Uterus (tissue), 4 donors: ENCODE measurements at places on chromosomes 4 and X. TPM values are rescaled to one million over a fixed set of nuclear protein-coding genes. Genes with fewer than 3 reads are reported as not detected.

Gene NPFFR2
- not detected for total RNA-seq

Gene SULT1E1
- not detected for total RNA-seq

Gene FREM3
- not detected for total RNA-seq

Gene MSL3
- 37.1 TPM for total RNA-seq

Gene SHROOM3
- 1.5 TPM for total RNA-seq

Gene PALLD
- 425 TPM for total RNA-seq

Gene PTCHD1
- total RNA-seq: 12.6 TPM

Gene NHSL2
- total RNA-seq: 9.8 TPM

Gene PAGE1
- total RNA-seq: not detected

Gene XAGE1A
- total RNA-seq: not detected

Gene AKAP4
- total RNA-seq: not detected

GRCh38 chr4:113614414-113614813 is 147.1 kb downstream of the CAMK2D start:
- H3K4me1 ChIP-seq: no peaks in the 10 kb centered on the region
- H3K4me3 ChIP-seq: no peak overlapping the region
- H3K36me3 ChIP-seq: no peaks in the 10 kb centered on the region
- no peak for DNase-seq

DNA sequence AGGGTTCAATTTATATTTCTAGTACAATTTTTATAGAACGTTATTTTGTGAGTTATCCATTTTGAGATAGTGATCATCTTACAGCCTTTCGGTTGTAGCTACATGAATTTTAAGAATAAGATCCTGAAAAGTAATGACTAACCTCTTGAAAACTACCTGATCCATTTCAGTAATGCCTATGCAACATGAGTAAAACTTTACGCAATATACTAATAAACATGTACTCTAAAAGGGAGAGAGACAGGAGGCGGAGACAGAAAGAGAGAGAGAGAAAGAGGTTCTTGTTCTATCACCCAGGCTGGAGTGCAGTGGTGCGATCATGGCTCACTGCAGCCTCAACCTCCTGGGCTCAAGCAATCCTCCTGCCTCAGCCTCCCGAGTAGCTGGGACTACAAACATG is 816.1 kb downstream of the CCSER1 start:
- no peaks in the 10 kb centered on the region for H3K36me3 ChIP-seq
- H3K27me3 ChIP-seq: no peaks in the 10 kb centered on the region
- no peak overlapping the region for H3K27ac ChIP-seq
- no peak overlapping the region for H3K4me3 ChIP-seq

DNA sequence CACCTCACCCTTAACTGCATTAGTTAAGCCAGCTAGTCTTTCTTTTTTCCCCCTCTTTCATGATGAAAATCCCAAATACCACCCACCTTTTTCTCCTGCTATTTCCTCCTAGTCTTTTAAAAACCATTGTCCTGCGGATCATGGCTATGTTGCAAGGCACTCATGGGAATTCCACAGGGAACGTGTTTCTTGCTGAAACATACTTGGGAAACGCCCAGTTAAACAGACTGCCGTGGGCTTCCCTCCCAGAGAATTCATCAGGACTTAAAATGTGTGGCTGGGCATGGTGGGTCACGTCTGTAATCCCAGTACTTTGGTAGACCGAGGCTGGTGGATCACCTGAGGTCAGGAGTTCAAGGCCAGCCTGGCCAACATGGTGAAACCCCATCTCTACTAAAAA is 32.2 kb downstream of the XG start:
- no peaks in the 10 kb centered on the region for H3K36me3 ChIP-seq
- no peaks in the 10 kb centered on the region for H3K4me1 ChIP-seq
- H3K27ac ChIP-seq: no peak overlapping the region
- no peak overlapping the region for H3K4me3 ChIP-seq
- no peaks in the 10 kb centered on the region for H3K27me3 ChIP-seq

GRCh38 chrX:138648568-138648967 is 62.9 kb downstream of the FGF13 start:
- H3K27ac ChIP-seq: no peak overlapping the region
- H3K36me3 ChIP-seq: no peaks in the 10 kb centered on the region
- no peak for DNase-seq

- no peak overlapping the region for H3K27ac ChIP-seq
- no peaks in the 10 kb centered on the region for H3K4me1 ChIP-seq
- H3K4me3 ChIP-seq: no peak overlapping the region
These were observed 216.2 kb upstream of the BMP3 start for GRCh38 chr4:80814266-80814665.

DNA sequence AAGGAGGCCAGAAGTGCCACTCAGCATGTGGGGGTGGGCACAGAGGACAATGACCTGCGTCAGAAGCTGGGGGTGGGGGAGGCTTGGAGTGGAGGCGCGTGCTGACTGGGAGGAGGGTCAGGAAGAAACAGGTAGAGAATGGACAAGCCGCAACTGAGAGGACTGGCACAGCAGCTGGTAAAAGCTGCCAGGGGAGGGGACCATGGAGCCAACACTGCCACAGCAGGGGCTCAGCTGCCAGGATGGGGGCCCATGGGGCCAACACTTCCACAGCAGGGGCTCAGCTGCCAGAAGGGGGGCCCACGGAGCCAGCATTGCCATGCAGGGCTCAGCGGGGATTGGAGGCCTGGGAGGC is 19.1 kb downstream of the RNF212 start:
- no peak overlapping the region for H3K27ac ChIP-seq
- H3K4me3 ChIP-seq: no peak overlapping the region
- H3K4me1 ChIP-seq: no peaks in the 10 kb centered on the region

- H3K27ac ChIP-seq: no peak overlapping the region
- H3K4me1 ChIP-seq: no peaks in the 10 kb centered on the region
- no peaks in the 10 kb centered on the region for H3K27me3 ChIP-seq
- no peak overlapping the region for H3K4me3 ChIP-seq
These were observed 2.1 kb downstream of the MPC1L start for GRCh38 chrX:40625294-40625693.

- H3K36me3 ChIP-seq: no peaks in the 10 kb centered on the region
- H3K4me1 ChIP-seq: peaks cover 6% of the 10 kb centered on the region
- H3K27me3 ChIP-seq: no peaks in the 10 kb centered on the region
- H3K4me3 ChIP-seq: no peak overlapping the region
- no peak for DNase-seq
- H3K27ac ChIP-seq: no peak overlapping the region
These were observed 6.8 kb downstream of the MEPE start for GRCh38 chr4:87839592-87839946.

DNA sequence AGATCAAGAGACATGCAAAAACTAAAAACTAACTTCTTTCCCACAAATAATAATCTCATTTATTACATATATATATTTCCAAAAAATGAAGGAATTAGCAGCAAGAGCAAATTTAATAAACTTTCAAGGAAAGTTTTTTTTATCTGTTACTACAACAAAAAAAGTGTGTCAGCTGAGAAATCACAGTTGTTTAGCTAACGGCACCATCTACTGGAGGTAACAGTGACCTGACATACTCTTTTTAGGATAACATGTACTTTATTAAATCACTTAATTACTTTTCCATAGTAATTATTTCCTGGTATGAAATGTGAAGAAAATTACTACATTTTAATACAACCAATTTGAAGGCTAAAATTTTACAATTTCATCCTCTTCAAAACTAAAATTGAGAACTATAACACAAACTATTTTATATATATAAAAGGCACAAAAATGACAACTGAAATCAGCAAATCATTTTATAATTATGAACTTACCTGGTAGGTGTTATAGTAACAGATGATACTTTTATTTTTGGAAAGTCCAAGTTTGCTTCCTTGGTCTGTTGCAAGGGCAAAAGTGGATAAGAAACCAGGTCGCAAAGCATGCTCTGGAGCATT is 9.1 kb downstream of the LAMTOR3 start:
- peak overlapping the region; percentile 2 for H3K27ac ChIP-seq
- H3K36me3 ChIP-seq: no peaks in the 10 kb centered on the region
- H3K4me3 ChIP-seq: no peak overlapping the region
- H3K4me1 ChIP-seq: peaks cover 5% of the 10 kb centered on the region
- H3K27me3 ChIP-seq: no peaks in the 10 kb centered on the region

- H3K27me3 ChIP-seq: no peaks in the 10 kb centered on the region
- H3K4me1 ChIP-seq: no peaks in the 10 kb centered on the region
- no peaks in the 10 kb centered on the region for H3K36me3 ChIP-seq
- H3K4me3 ChIP-seq: no peak overlapping the region
- no peak overlapping the region for H3K27ac ChIP-seq
- no peak for DNase-seq
These were observed 16.9 kb upstream of the OCIAD1 start for GRCh38 chr4:48813964-48814363.

DNA sequence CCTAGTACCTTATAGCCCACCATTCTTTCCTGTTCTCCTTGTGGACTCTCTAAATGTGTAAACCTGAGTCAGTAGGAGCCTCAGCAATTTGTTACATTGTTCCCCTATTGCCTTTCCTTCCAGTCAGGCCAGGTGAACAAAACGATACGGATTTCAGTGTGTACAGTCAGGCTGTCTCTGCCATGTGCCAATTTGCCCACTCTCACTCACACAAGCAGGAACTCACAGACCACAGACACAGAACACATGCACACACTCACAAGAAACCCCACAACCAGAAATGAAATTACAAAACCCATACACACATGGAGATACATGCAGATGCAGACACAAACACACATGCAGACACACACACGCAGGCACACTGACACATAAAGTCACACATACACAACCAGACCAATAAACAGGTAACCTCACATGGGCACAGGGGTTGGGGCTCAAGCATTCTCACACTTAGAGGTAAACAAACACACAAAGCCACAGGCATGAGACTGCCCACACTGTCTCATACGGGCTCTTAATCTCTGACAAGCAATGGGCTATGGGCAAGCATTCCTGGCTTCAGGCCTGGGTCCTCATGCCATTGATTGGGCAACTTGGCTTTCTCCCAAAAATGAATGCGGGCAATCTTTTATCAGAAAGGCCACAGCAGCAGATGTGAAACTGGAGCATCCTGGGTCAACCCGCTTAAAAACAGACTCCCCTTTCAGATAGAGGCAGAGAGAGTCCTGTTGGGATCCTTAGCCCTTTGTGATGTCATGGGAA is 68.7 kb downstream of the NBDY start:
- H3K27me3 ChIP-seq: no peaks in the 10 kb centered on the region
- no peak overlapping the region for H3K4me3 ChIP-seq

DNA sequence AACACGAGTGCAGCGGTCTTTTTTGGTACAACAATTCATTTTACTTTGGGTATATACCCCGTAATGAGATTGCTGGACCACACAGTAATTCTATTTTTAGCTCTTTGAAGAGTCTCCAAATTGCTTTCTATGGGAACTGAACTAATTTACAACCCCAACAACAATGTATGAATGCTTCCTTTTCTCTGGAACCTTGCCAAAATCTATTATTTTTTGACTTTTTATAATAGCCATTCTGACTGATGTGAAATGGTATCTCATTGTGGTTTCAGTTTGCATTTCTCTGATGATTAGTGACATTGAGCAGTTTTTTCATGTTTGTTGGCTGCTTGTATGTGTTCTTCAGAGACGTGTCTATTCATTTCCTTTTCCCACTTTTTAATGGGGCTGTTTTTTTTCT is 240.8 kb downstream of the STK32B start:
- H3K27me3 ChIP-seq: no peaks in the 10 kb centered on the region
- no peak overlapping the region for H3K27ac ChIP-seq
- no peaks in the 10 kb centered on the region for H3K36me3 ChIP-seq
- no peaks in the 10 kb centered on the region for H3K4me1 ChIP-seq
- no peak for DNase-seq

- H3K27me3 ChIP-seq: no peaks in the 10 kb centered on the region
- no peaks in the 10 kb centered on the region for H3K36me3 ChIP-seq
- no peaks in the 10 kb centered on the region for H3K4me1 ChIP-seq
- no peak for DNase-seq
- H3K27ac ChIP-seq: no peak overlapping the region
- no peak overlapping the region for H3K4me3 ChIP-seq
These were observed 114.0 kb downstream of the ZAR1 start for GRCh38 chr4:48604041-48604440.

GRCh38 chr4:78613522-78614321 is 62.2 kb downstream of the ANXA3 start:
- H3K27ac ChIP-seq: no peak overlapping the region
- H3K4me3 ChIP-seq: no peak overlapping the region
- no peaks in the 10 kb centered on the region for H3K4me1 ChIP-seq
- DNase-seq: no peak
- no peaks in the 10 kb centered on the region for H3K36me3 ChIP-seq
- H3K27me3 ChIP-seq: no peaks in the 10 kb centered on the region

- H3K4me1 ChIP-seq: no peaks in the 10 kb centered on the region
- peaks cover 8% of the 10 kb centered on the region for H3K27me3 ChIP-seq
- H3K36me3 ChIP-seq: no peaks in the 10 kb centered on the region
- no peak within 1 kb of the TSS for H3K27ac ChIP-seq
These were observed at the start of gene NLGN4X for GRCh38 chrX:6228720-6229119. Gene NLGN4X, minus strand, starts transcription at chrX:6228867. Its CDS starts 77,401 bp downstream, at chrX:6151466.

GRCh38 chr4:66974665-66975064 is 570.6 kb downstream of the CENPC start:
- H3K36me3 ChIP-seq: no peaks in the 10 kb centered on the region
- no peaks in the 10 kb centered on the region for H3K27me3 ChIP-seq
- H3K4me3 ChIP-seq: no peak overlapping the region
- H3K4me1 ChIP-seq: no peaks in the 10 kb centered on the region
- H3K27ac ChIP-seq: no peak overlapping the region

- no peaks in the 10 kb centered on the region for H3K36me3 ChIP-seq
- no peak for DNase-seq
- no peak overlapping the region for H3K4me3 ChIP-seq
These were observed 1181.1 kb upstream of the PCDH7 start for GRCh38 chr4:29538889-29539646.

GRCh38 chr4:101025755-101026154 is 321.6 kb downstream of the PPP3CA start:
- no peaks in the 10 kb centered on the region for H3K4me1 ChIP-seq
- no peaks in the 10 kb centered on the region for H3K27me3 ChIP-seq

DNA sequence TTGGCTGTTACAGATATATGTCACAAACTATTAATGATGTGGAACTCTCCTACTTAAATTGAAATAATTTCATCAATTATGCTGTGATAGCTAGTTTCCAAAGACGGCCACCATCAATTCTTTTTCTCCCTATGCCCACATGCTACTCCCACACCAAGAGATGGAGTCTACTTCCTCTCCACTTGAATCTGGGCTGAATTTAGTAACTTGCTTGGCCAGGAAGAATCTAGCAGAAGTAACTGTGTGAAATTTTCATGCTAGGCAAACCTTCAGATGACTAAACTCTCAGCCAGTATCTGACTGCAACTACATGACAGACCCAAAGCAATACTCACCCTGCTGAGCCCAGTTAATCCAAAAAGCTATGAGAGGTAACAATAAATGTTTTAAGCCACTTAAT is 3.2 kb downstream of the SEPSECS start:
- H3K4me3 ChIP-seq: no peak overlapping the region
- H3K4me1 ChIP-seq: no peaks in the 10 kb centered on the region
- no peaks in the 10 kb centered on the region for H3K36me3 ChIP-seq

GRCh38 chrX:41733939-41734338 is 10.0 kb downstream of the GPR82 start:
- no peak overlapping the region for H3K4me3 ChIP-seq
- H3K27ac ChIP-seq: no peak overlapping the region
- H3K4me1 ChIP-seq: no peaks in the 10 kb centered on the region
- H3K36me3 ChIP-seq: no peaks in the 10 kb centered on the region
- no peak for DNase-seq
- H3K27me3 ChIP-seq: peaks cover under 1% of the 10 kb centered on the region
